Esophagus muscularis mucosa (tissue), 4 donors: ENCODE measurements at places on chromosomes 16 and 17. TPM values are rescaled to one million over a fixed set of nuclear protein-coding genes. Genes with fewer than 3 reads are reported as not detected.

The AOC2 gene
- 1.2 TPM for total RNA-seq

The TRIM47 gene
- total RNA-seq: 72.3 TPM

The SPATA32 gene
- total RNA-seq: not detected

The PABPN1L gene
- not detected for total RNA-seq

The CCL5 gene
- 11.3 TPM for total RNA-seq

The EFCAB5 gene
- total RNA-seq: 0.17 TPM

The RNF222 gene
- 0.42 TPM for total RNA-seq

The TMEM107 gene
- 10.4 TPM for total RNA-seq
